ENCODE measurements at places on chromosomes 16 and 17.

GRCh38 chr17:333626-334396 lies 18.8 kb downstream of the RPH3AL start:
- DNase-seq: no peak

DNA sequence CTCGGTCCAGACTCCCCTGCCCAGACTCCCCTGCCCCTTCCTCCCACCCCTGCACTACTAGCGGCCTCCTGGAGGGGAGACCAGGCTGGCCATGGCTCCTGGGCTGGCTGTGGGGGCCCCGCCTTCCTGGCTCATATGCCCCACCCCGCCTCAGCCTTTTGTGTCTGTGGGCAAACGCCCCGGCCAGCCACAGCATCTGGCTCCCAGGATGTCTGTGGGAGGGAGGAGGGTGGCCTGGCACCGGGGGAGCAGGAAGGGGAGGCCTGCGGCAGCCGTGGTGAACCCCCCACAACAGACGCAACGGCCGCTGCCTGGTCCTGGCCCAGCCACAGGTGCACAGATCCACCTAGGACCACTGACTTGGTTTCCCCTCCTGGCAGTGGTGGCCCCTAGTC lies 32.9 kb downstream of the BAHCC1 start:
- no peak for DNase-seq

- DNase-seq: no peak
Measured at GRCh38 chr16:4257646-4258556, 14.9 kb downstream of the TFAP4 start.

DNA sequence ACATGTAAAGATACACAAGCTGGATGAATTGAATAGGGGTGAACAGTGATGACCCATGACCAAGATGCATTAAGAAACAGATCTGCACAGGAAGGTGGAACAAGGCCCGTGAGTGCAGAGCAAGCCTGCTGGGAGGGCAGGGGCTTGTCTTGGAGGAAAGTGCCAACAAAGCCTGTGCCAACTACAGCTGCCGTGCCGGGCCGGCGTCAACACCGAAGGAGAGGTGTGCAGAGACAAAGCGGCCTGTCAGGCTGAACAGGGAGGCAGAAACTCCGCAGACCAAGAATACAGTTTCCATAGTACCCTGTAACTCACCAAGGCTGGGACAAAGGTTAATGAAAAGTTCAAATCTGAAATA lies 46.7 kb downstream of the ANKRD11 start:
- no peak for DNase-seq

DNA sequence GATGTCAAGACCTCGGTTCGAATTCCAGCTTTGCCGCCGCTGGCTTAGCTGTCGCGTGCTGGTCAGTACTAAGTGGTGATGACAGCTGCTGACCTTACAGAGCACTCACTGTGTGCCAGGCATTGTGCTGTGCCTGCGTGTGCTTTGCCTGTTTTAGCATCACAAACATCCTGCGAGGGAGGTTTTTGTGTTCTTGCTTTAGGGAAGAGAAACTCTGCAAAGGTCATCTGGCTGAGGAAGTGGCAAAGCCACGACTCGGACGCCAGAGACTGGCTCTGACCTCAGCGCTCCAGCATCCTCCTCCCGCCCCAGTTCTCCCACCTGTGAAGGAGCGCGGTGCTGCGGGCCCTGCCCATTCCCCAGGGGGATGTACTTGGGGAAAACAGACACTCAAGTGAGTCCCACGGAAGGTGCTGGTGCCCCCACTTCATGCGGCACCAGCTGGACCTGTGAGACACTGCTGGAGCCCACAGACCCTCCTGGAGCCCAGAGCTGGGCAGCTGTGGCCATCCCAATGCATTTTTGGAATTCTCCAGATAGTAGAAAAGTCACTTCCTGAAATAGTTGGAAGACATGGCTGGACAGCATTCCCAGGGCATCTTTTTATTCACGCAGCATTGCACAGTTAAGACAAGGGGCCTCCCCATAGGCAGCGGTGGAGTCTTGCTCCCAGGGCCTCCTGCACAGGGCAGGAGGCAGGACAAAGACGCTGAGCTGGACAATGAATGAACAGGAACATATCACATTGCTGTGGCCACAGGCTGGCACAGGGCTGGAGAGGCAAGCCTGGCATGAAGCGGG lies 20.0 kb upstream of the HERPUD1 start:
- DNase-seq: no peak

Measured in activated T-cell treated with anti-CD3 and anti-CD28 coated beads for 4 hours (primary cell).